ENCODE measurements at places on chromosomes 16 and 17.

GRCh38 chr17:61723183-61723582 lies 132.2 kb upstream of the NACA2 start:
- no peak for DNase-seq

DNA sequence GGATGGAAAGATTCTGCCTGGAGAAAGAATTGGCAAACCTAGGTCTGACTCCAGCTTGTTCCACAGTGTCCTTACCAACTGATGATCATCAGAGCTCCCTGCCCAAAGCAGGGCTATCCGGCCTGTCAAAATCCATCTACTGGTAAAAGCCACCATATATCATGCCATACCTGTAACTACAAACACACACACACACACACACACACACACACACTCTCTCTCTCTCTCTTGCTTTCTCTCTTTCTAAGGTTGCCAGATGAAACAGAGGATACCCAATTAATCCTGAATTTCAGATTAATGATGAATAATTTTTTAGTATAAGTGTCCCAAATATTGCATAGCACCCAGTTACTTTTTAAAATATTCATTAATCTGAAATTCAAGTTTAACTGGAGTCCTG lies 1.5 kb upstream of the MMP28 start:
- no peak for DNase-seq

DNA sequence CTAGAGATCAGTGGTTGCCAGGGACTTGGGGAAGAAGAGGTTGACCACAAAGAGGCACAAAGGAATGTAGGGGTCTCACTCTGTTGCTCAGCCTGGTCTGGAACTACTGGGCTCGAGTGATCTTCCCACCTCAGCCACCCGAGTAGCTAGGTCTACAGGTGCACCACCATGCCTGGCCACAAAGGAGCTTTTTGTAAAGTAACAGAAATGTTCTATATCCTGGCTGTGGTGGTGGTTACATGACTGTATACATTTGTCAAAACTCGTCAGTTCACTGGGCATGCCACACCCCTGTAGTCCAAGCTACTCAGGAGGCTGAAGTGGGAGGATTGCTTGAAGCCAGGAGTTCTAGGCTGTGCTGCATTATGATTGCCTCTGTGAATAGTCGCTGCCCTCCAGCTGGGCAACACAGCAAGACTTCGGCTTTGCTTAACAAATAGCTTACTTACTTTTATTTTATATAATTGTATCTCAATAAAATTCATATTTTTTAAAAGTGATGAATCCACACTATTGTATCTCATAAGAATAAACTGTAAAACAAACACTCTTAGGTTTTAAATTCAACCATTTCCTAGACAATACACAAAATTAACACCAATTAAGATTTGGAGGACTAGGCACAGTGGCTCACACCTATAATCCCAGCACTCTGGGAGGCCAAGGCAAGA lies 5.0 kb downstream of the SKA2 start:
- DNase-seq = no peak

DNA sequence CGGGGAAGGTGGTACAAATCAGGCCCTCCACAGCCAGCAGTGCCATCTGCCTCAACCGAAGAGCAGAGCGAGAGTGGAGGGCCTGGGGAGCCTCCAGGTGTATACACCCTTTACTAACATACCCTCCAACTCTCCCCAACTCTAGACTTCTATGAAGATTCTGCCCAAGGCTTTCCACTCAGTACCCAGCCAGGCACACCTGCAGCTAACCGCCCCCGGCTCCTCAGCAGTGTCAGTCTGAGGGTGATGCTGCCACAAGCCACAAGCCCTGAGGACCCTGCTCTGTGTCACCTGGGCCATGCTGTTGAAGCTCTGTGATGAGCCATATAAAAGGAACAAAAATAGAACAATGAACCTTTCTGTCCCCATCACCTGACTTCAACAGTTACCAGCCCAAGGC lies 3.8 kb downstream of the CENPV start:
- peak; percentile 16 for DNase-seq

- DNase-seq = no peak
Measured at GRCh38 chr17:32386844-32387243, 36.9 kb downstream of the ZNF207 start.

DNA sequence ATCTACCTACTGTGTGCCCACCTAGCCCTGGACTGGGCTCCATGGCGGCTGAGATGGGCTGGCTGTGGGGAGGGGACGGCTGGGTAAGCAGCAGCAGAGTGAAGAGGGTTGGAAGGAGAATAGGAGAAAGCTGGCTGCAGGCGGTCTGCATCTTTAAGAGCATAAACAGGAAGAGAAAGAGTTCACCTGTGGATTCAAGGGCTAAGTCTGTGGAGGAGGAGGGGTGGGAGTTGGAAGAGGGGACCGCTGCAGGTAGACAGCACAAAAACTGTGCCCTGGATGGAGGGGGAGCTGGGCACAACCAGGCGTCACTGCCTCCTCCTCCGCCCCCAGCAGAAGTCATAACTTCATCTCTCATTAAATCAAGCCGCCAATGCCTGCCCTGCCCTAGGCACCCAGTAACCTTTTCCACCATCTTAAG lies 677 bp downstream of the SLC13A2 start:
- DNase-seq = no peak

DNA sequence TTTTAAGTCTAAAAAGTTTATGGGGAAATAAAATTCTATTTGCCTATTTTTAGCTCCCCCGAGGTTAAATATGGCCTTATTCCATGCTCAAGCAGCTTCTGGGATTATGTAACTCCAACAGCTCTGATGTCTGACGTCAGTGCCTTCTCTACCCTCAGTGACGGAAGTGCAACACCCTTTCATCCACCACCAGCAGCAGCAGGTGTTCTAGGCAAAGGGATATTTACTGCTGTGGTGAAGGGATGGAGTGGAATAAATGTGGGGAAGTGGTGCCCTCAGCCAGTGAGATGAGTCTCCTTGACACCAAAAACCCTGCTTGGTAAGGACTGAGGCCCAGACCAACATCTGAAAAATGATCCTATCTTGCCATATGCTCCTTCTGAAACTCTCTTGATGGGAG lies 247.4 kb downstream of the SHISA9 start:
- no peak for DNase-seq

DNA sequence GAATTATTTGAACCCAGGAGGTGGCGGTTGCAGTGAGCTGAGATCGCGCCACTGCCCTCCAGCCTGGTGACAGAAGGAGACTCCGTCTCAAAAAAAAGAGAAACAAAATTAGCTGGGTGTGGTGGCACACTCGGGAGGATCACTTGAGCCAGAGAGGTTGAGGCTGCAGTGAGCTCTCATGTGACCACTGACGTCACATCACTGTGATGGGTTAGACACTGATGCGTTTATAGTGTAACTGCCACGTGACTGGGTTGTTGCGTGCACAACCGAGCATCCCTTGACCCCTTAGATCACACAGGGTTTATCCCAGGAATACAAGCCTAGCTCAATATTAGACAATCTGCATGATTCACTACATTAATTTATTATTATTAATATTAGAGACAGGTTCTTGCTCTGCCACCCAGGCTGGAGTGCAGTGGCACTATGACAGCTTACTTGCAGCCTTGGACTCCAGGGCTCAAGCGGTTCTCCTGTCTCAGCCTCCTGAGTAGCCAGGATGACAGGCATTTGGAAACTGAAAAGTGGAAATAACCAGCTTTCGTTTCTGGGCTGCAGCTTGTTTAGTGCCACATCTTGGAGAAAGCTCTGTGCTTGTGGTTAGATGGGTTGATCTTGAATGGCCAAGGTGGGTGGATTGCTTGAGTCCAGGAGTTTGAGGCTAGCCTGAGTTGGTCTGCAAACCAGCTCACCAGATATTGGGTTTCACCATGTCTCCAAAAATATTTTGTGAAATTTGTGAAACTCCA lies 26.4 kb upstream of the ABR start:
- no peak for DNase-seq

DNA sequence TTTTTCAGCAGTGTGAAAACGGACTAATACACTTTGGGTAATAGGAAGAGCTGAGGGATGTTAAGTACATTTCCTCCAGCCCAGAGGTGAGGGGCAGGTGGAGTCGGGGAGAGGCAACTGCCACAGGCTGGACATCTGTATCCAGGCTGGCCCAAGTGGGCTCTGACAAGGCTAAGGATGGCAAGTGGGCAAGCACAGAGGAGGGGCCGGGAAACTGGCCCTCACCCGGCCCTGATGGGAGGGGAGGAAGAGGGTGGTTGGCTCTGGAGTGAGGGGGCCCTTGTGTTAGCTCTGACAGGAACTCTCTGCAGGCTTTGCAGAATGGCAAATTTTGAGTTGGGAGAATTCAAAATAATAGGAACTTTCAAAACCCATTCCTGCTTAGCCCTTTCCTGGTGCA lies 251.0 kb upstream of the TNRC6C start:
- DNase-seq = no peak

DNA sequence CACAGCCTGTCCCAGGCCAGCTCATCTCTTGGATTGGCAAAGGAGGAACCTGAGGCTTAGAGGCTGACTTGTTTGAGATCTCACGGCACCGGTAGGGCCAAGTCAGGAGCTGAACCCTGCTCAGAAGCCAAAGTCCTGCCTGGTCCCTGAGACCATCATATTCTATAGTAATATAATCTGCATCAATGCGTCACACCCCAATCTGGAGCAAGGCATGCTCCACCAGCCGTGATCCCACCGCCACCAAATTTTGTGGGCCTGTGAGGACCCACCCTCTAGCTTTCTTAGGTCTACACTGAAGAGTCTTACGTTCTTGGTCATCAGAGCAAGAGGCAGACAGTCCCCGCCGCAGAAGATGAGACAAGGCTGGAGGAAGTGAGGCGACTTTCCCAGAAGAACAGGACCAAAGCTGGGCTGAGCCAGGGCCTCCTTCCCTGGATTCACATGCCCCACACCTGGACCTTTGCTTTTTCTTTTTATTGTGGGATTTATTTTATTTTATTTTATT lies 2.7 kb downstream of the SULT1A1 start:
- no peak for DNase-seq

GRCh38 chr17:60577147-60577915 lies 22.7 kb upstream of the PPM1D start:
- DNase-seq = no peak

- DNase-seq = no peak
Measured at GRCh38 chr16:76539609-76540008, 262.4 kb downstream of the CNTNAP4 start.

GRCh38 chr17:61496174-61496956 lies 44.1 kb downstream of the TBX4 start:
- no peak for DNase-seq

GRCh38 chr17:17626151-17626805 lies 34.8 kb upstream of the PEMT start:
- no peak for DNase-seq

GRCh38 chr16:82363026-82363816 lies 193.2 kb upstream of the MPHOSPH6 start:
- no peak for DNase-seq

DNA sequence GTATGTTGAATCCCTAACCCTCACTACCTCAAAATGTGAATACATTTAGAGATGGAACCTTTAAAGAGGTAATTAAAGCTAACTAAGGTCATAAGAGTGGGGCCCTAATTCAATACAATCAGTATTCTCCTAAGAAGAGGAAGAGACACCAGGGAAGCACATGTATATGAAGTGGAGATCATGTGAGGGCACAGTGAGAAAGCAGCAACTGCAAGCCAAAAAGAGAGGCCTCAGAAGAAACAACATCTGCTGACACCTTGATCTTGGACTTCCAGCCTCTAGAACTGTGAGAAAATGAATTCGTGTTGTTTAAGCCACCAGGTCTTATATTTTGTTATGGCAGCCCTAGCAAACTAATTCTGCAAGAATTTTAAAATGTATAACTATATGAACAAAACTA lies 13.2 kb upstream of the SLFN5 start:
- no peak for DNase-seq

DNA sequence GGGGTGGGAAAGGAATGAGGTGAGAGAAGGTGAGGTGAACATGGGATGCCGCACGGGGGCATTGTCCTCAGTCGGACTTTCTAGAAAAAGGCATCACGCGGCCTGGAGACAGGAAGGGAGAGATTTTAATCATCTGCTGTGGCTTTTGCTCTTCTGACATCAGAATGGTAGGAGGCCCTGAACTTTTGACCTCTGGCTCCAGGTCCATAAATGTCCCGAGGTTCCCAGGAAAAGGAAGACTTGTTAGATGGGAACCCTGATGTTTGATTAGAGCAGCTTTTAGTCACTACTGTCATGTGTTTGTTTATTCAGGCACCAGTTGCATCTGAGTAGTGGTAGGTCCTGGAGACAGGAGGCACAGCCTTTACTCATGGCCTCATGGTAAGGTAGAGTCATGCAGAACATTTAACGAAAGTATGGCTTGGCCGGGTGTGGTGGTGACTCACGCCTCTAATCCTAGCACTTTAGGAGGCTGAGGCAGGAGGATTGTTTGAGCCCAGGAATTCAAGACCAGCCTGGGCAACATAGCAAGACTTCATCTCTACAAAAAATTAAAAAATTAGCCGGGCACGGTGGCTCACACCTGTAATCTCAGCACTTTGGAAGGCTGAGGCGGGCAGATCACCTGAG lies 203.1 kb downstream of the MSI2 start:
- DNase-seq = no peak

DNA sequence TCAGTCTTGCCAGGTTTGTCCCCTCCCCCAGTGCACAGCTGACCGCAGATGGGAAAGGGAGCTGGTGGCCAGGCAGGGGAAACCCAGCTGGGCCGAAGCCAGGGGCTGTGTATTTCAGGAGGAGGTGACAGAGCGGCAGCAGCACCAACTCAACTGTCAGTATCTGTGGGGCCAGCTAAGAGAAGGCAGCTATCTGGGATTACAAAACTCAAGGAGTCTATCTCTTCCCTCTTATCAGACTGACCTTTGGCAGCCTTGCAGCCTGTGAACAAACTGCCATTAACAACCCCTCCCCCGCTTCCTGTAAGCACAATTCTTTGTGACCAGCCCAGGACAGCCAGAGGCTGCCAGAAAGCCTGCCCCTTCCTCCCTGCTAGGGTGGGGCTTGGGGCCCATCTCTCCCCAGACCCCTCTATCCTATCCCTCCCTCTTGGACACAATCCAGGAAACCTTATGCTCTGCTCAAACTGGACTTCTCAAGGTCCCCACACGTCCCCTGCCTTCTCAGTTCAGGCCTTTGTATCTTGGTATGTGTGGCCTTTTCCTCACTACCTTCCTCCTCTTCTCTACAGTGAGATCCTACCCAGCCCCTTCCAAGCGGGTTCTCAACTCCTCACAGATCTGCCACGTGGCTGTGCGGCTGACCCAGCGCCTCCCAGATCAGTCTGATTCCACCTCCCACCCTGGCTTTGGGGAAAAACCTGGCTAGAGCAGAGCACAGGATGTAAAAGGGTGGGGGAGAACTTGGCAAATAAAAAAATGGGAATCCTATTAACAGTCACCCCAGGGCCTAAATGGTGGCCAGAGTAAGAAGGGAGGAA lies 10.5 kb downstream of the ST3GAL2 start:
- DNase-seq = no peak

DNA sequence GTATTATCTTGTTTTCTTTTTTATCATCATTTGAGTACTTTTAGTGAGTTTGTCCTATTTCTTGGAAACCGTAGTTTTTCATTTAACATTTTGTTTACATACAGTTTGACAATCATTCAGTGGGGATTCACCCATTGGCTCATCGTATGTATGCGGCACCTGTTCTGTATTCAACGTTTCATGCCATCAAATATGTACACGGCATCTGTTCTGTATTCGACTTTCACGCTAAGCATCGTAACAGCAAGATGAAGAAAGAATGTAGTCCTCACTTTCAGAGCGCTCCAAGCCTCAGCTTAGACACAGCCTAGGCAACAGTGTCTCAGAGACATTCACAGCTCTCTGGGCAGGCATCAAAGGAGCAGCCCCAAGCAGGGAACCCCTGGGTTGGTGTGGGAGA lies 177.2 kb upstream of the CHMP6 start:
- peak; percentile 3 for DNase-seq

All from activated naive CD4-positive, alpha-beta T cell treated with anti-CD3 and anti-CD28 coated beads, Interleukin-2, amount 50 U/mL, for 16 hours (primary cell).